Eye (tissue), 1 donor: ENCODE measurements at places on chromosomes 6 and 20.

GRCh38 chr6:139135578-139136545, 982 bp downstream of the HECA start:
- peak; percentile 77 for DNase-seq

DNA sequence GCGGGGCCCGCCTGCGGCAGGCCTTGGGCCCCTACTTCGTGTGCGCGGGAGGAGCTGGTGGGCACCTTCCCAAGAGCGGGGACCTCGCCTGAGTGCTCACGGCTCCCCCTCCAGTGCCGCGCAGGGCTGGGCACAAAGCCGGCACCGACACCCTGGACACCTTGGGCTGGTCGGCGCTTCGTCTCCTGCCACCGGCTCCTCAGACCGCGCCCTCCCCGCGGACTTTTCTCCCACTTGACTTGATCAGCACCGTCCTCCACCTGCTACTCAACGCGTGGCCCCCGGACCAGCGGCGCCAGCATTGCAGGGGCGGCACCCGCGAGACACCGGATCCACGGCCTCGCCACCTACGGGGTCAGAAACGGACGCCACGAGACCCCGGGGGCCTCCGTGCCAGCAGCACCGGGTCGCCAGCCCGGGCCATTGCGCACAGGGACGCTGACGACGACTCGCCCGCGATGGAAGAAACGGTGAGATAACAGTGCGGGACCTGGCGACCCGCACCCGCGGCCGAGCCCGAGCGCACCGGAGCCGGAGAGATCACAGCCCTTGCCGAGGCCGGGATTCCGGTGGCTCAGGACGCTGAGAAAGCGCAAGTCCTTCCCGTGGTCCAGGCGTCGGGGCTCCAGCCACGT, 154.2 kb downstream of the DLL1 start:
- no peak for DNase-seq

DNA sequence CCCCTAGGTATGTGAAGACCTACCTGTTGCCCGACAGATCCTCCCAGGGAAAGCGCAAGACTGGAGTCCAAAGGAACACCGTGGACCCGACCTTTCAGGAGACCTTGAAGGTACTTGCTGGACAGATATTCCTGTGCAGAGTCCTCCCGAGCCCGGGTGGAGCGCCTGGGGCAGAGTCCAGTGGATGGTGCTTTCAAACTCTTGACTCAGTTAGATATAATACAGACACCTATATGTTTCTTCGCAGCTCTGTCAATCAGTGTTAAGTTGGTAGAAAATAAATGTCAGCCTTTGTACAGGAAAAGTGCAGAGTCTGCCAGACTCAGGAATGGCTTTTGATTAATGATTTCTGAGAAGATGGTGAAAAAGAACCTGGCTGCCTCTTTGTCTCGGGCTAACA, 67.2 kb downstream of the EZR start:
- no peak for DNase-seq

DNA sequence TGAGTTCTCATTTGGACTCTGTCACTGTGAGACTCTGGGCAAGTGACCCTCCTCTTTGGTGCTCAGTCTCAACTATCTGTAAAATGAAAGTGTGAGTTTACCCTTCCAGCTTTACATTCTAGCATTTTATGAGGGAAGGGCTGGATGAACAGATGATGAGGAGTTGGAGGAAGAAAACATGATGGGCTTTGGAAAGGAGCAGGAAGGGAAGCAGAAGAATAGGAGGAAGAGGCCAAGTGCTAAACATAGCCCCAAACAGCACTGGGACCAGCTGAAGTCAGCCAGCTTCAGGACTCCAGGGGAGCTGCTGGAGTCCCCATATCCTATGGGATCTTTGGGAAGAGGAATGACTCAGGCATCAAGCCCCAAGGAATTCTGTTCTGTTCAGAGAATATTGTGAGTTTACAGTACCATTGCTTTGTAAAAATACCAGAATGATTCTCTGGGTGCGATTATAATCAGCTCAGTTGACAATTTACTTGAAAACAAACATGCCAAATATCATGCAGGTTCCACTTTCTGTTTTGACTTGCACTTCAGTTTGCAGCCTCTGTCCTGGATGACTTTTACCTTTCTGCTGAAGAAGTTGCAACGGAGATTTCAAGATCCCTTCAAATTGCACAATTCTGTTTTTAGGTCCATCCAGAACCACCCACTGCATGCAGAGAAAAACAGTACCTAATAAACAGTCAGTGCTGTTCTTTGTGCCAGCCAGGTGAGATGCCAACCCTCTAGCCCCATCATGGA, 3.2 kb downstream of the CD40 start:
- no peak for DNase-seq

DNA sequence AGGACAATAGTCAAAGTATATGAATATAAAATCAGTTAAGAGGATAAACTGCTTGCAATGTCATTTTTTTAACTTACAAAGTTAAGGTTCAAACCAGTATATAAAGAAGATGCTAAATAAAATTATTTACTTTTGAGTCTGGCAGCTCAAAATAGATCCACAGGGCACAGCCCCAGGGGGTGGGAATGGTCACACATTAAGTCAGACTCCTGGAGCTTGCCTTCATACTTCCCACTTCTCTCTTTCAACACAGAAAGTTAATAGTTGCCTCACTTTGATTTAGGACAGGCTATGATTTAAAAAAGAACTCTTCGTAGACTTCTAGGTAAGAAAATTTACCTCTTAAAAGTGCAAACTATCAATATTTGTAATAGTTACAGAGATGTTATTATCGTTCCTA, 158.3 kb upstream of the RUNX2 start:
- DNase-seq = no peak

GRCh38 chr6:132675002-132675401, 16.0 kb upstream of the TAAR1 start:
- no peak for DNase-seq

DNA sequence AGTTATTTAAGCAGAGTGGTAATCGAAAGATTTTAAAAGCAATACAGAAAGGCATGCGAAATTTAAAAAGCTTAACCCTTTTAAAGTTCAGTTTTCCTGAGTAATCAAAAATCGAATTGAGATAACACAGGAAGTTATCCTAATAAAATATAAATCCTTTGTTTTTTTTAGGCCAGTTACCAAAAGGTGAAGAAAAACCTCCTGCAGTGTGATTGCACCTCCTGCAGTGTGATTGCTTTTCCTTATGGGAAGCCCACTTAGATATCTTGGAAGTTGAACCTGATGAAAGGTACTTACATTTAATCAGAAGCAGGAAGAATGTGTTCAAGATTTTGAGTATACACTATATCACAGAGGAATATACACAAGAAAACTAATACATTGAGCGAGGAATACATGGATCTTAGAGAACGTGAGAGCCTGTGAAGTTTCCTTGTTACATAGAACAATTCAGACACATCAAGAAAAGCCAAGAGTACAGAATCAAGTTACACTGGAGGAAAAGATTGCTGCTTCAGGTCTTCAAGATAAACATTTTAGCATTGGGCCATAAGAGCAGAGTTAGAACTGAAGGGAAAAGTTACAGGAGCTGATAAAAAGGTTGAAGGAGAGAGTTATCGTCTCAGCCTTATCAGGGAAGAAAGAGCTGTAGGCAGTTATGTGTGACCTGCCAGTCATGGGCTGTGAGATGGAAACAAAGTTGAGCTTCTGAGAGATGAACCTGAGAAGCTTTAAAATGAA, 7.7 kb upstream of the TMEM181 start:
- DNase-seq = no peak

GRCh38 chr20:41306061-41306727, 11.3 kb downstream of the ZHX3 start:
- DNase-seq = no peak

GRCh38 chr6:148523551-148523950, 180.9 kb downstream of the SASH1 start:
- DNase-seq = no peak

- DNase-seq = no peak
Observed at GRCh38 chr6:46967826-46968349, 46.1 kb upstream of the ADGRF5 start.

GRCh38 chr6:70575899-70576495, 9.3 kb downstream of the SDHAF4 start:
- DNase-seq = no peak

GRCh38 chr6:167849846-167850459, 23.2 kb downstream of the AFDN start:
- DNase-seq = peak; percentile 21

GRCh38 chr6:137399881-137400443, 94.2 kb downstream of the OLIG3 start:
- no peak for DNase-seq

DNA sequence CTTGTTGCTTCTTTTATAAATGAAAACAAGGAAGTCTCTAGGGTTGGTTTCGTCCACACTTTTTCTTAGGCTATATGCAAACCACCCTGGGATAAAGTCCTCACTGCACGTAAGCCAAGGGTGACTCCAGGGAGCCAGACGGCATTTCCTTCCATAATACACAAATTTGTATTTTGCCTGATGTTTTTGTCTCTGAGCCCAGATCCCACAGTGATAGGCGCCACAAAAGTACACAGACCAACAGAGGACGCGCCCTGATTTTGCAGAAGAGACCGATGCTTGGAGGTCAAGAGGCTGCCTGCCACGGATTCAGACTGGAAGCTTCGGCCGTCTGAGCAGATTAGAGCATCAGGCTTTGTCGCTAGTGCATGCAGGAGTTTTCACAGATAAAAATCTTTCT, 22.8 kb downstream of the FOXQ1 start:
- no peak for DNase-seq

- DNase-seq = no peak
Observed at GRCh38 chr6:170008294-170008785, 256.9 kb downstream of the ERMARD start.

DNA sequence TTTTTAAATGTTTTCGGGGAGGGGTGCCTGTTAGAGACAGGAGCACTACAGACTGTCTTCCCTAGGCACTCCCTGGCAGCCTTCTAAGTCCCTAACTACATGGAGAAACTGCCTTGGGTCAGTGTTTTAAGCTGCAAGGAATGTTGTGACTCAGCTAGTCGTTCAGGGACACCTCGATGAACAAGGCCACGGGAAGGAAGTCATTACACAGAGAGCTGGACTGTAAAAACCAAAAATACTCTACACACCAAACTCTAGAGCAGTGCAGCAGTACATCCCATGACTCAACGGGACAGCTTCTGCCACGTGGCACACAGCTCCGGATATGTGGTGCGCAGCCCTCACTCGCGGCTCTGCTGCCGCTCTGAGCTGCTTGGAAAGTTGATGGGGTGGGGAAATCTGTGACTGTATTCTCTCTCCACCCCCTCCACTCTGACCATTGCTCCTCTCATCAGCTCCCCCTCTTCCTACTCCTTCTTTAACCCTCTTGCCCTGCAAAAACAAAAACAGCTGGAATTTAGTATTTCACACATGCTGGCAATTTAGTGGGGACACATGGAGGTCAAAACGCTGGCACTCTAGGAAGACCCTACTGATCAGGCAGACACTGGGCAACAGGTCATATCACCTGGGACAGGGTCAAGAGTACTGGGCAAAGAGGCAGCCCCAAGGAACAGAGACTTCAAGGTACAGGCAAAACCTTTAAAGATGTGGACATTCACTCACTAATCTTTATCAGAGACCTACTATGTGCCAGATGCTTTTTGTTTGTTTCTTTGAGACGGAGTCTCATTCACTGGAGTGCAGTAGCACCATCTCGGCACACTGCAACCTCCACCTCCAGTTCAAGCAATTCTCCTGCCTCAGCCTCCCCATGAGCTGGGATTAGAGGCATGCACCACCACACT, 10.9 kb upstream of the LPIN3 start:
- peak; percentile 59 for DNase-seq

DNA sequence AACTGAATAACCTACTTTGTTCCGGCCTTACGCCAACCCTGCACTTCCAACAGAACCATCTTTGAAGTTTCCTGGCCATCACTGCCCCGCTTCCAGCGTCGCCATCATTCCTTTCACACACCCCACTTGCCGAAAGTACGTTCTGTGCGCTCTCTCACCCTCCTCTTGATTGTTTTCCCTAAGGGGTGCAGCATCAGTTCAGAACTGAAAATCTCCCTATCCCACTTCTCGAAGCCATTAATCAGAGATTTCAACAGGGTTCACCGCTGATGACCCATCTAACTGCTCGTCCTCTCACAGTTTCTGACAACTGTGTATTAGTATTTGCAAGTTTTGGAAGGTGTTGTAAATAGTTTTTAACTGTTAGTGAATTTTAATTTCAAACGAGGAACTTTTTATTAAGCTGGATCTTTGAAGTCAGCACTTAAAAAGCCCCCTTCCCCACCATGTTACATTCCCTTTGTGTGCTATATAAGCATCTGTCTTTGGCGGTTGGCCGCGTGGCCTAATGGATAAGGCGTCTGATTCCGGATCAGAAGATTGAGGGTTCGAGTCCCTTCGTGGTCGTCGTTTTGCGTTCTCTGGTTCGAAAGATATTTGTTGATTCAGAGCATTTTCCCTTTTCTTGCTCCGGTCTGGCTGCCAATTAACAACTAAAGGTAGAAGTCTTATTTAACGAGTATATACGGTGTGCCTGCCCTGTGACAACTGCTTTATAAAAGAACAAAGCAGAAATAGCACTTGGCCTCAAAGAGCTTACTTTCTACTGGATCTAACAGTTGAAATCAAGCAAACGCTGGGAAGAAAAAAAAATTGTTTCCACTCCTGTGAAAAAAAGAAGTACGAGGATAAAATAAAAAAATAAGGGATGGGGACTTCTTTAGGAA, 42.6 kb downstream of the TRIM27 start:
- DNase-seq = peak; percentile 98

DNA sequence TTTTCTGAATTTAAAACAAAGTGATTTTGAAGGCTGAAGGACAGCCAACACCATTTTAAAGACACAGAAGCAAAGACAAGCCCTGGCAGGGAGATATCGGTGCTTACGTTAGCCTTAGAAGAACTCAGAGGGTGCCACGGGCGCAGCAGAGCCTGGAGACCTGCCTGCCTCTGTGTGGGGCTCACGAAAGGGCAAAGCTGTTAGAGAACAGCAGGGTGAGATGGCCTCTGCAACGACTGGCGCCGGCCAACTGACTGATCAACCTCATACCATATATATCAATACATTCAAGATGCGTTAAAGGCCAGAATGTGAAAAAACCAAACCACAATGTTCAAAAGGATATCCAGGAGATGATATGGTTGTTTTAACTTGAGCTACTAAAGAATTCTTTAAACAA, 151.0 kb upstream of the RPS6KA2 start:
- no peak for DNase-seq

DNA sequence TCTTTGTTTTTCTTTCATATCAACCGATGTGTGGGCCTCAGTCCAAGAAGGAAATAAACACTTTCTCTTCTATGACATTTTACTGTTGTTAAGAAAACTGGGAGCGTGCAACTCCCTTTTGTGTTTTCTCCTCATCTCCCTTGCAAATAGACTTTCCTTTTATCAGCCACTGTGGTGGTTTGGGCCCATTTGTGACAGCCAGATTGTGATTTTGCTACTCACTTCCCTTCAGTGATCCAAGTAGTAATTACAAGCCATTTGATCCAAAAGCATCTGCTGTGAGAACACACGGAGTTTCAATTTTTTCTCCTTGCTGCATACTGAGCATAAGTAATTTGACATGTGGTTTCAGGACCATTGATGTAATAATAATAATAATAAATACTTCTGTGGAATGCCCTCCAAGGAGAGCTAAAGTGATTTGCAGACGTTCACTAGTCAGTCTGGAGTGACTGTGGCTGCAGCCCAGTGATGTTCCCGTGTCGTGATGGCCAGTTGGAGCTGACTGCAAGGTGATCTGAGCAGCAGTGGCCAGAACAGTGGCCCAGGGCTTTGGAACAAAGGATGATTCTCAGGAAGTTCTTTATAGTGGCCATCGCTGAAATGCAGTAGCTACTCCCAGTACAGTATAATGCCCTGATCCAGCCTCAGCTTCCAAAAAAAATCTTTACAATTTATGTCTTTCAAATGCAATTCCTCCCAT, 91.9 kb upstream of the CLDN20 start:
- DNase-seq = peak; percentile 58

- no peak for DNase-seq
Observed at GRCh38 chr6:19587238-19587942, 249.8 kb upstream of the ID4 start.
